ENCODE measurements at places on chromosomes 4 and X. TPM values are rescaled to one million over a fixed set of nuclear protein-coding genes. Genes with fewer than 3 reads are reported as not detected.

DNA sequence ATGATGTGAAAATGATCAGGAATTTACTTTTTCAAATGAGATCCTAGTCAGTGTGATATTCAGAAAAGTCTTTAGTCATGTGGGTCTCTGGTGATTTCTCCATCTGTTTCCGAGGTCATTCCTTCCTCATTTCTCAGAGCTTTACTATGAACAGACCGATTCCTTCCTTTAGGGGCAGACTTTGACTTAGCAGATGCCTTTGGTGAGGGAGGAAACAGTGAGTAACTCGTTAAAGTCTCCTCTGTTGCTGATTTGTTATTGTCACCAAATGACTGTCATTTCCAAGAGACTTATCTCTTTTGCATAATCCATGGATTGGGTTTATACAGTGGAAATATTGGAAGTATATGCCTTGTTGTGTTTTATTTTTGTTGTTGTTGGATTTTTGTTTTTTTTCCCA is 76.2 kb upstream of the CD99 start:
- H3K27ac ChIP-seq = peak overlapping the region; percentile 55
- peaks cover 34% of the 10 kb centered on the region for H3K36me3 ChIP-seq
- no peaks in the 10 kb centered on the region for H3K27me3 ChIP-seq
- H3K4me3 ChIP-seq = no peak overlapping the region

DNA sequence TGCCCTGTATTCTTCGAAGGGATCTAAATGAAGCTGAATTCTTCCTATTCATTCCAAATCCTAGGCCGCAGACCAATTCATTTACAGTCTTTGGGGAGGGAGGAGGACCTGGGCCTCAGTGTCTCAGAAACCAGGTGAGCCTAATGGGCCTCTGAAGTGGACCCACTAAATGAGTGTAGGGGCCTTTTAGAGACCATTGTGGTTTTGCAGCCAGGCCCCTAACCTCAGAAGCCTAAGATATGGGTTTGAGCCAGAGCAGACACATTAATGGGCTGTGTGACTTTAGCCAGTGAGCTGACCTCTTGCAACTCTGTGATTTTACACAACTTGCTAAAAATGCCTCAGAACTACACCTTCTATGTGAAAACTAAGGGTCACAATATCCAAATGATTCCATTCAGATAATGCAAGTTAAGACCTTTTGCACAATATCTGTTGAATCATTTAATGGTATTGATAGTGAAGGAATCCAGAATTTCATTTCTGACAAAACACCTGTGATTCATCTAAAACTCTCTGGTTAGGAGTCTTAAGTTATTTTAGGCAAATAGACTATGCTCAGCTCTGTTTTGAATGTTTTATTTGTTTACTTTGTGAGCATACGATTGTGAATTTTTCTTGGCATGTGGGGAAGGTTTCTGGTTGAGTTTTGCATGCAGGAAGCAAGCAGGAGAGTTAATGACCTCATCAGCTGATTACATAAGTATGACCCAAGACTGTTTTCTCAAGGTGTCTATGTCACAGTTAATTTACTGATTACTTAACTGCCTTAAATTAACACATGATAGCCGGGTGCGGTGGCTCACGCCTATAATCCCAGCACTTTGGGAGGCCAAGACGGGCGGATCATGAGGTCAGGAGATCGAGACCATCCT is 75.0 kb downstream of the EVC start:
- peaks cover 9% of the 10 kb centered on the region for H3K36me3 ChIP-seq
- H3K27ac ChIP-seq = no peak overlapping the region
- H3K4me1 ChIP-seq = no peaks in the 10 kb centered on the region
- no peaks in the 10 kb centered on the region for H3K27me3 ChIP-seq

GRCh38 chrX:155747520-155747919 is 133.6 kb upstream of the VAMP7 start:
- H3K4me1 ChIP-seq = peaks cover 4% of the 10 kb centered on the region
- DNase-seq = no peak
- H3K4me3 ChIP-seq = no peak overlapping the region
- no peak overlapping the region for H3K27ac ChIP-seq
- H3K27me3 ChIP-seq = no peaks in the 10 kb centered on the region
- no peaks in the 10 kb centered on the region for H3K36me3 ChIP-seq

DNA sequence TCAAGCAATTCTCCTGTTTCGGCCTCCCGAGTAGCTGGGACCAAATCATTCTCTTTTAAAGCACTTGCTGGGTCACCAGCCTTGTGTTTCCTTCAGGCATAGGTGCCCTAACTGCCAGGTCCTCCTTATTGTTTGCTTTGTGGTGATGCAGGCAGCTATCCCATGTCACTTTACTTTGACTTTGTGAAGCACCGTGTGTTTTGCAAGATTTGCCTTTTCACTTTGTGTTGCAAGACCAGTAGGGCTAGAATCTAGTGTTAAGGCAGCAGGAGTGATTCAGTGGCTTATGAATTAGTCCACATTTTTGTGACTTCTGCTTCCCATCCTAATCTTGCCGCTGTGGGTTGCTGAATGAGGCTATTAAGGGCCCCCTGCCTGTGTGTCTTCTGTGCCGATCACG is 20.2 kb downstream of the SYAP1 start:
- H3K27me3 ChIP-seq = no peaks in the 10 kb centered on the region
- no peak overlapping the region for H3K27ac ChIP-seq
- peaks cover 42% of the 10 kb centered on the region for H3K36me3 ChIP-seq

- peak overlapping the region; percentile 34 for H3K4me3 ChIP-seq
- H3K4me1 ChIP-seq = peaks cover 15% of the 10 kb centered on the region
- no peak for DNase-seq
- no peaks in the 10 kb centered on the region for H3K36me3 ChIP-seq
- peak overlapping the region; percentile 43 for H3K27ac ChIP-seq
- H3K27me3 ChIP-seq = no peaks in the 10 kb centered on the region
Measured at GRCh38 chr4:139815778-139816601, 150.4 kb downstream of the MGST2 start.

DNA sequence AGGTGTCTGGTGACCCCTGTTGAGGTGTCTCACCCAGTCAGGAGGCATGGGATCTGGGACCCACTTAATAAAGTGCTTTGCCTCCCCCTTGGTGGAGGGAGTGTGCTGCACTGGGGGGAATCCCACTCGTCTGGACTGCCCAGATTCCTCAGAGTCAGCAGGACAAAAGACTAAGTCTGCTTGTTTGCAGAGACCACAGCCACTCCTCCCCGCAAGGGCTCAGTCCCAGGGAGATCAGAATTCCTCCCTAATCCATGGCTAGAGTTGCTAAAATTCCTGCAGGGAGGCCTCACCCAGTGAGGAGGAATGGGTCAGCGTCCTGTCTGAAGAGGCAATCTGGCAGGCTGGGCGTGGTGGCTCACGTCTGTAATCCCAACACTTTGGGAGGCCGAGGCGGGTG is 442.2 kb downstream of the PABPC4L start:
- no peaks in the 10 kb centered on the region for H3K27me3 ChIP-seq
- no peak for DNase-seq
- H3K4me1 ChIP-seq = no peaks in the 10 kb centered on the region
- H3K27ac ChIP-seq = no peak overlapping the region
- no peak overlapping the region for H3K4me3 ChIP-seq
- H3K36me3 ChIP-seq = no peaks in the 10 kb centered on the region

DNA sequence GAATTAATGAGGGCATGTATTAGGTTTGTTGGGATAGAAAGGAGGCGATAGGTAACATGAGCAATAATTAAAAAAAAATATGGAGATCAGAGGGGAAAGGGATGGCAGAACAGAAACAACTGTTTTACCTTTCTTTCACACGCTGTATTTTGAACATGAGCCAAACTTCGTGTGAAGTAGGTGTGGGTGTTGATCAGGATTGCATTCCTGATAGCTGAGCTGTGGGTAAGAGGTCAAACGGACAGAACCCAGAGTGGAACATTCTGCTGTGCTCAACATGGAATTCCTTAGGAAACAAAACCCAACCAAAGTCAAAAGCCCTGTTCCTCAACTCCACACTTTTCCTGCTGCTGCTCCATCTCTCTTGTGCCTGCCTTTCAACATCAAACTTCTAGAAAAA is 162.5 kb upstream of the CASK start:
- H3K4me3 ChIP-seq = no peak overlapping the region
- H3K27ac ChIP-seq = no peak overlapping the region
- H3K4me1 ChIP-seq = no peaks in the 10 kb centered on the region
- no peak for DNase-seq
- no peaks in the 10 kb centered on the region for H3K27me3 ChIP-seq
- no peaks in the 10 kb centered on the region for H3K36me3 ChIP-seq

DNA sequence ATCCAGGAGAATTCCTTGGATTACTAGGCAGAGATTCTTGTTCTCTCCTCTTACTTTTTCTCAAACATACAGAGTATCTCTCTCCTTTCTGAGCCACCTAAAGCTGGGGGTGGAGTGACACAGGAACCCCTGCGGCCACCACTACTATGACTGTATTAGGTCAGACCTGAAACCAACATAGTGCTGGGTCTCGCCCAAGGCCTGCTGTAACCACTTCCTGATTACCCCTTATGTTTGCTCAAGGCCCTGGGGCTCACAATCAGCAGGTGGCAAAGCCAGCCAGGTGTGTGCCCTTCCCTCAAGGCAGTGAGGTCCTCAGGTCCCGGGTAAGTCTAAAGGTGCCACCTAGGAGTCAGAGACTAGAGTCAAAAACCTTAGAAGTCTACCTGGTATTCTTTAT is 166.4 kb downstream of the PARM1 start:
- H3K36me3 ChIP-seq = no peaks in the 10 kb centered on the region
- DNase-seq = no peak
- H3K27ac ChIP-seq = no peak overlapping the region
- no peak overlapping the region for H3K4me3 ChIP-seq
- H3K4me1 ChIP-seq = no peaks in the 10 kb centered on the region

Gene HSFX1
- 1.4 TPM for total RNA-seq

Gene DCHS2
- total RNA-seq = 0.32 TPM

All from upper lobe of right lung (tissue), 1 donor.